ENCODE measurements at places on chromosomes 7 and 10.

- no peak for DNase-seq
Observed at GRCh38 chr7:1531263-1531978, 919 bp downstream of the MAFK start.

GRCh38 chr10:76991621-76992020 lies 646.0 kb downstream of the KCNMA1 start:
- no peak for DNase-seq

- DNase-seq, result no peak
Observed at GRCh38 chr10:96416643-96417042, 57.8 kb upstream of the OPALIN start.

- DNase-seq, result no peak
Observed at GRCh38 chr10:52077814-52078213, 236.3 kb upstream of the DKK1 start.

- no peak for DNase-seq
Observed at GRCh38 chr10:89904755-89905154, 203.4 kb downstream of the KIF20B start.

- DNase-seq, result no peak
Observed at GRCh38 chr7:11557627-11558026, 274.4 kb downstream of the THSD7A start.

DNA sequence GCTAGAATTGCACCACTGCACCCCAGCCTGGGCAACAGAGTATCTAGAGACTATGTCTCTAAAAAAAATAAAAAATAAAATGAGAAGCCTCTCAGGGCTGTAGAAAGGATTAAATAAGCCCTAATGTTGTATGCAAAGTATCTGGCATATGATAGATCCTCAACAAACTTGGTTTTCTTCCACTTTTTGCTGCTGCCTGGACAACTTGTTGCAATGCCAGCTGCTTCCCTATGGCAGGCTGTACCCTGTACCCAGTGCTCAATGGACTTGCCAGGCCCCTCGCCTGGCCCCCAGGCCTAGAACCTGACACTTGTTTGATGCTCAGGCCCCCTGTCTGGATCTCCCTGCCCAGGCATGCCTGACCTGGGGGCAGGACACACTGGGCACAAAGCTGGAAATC lies 28.5 kb upstream of the CDH23 start:
- no peak for DNase-seq

DNA sequence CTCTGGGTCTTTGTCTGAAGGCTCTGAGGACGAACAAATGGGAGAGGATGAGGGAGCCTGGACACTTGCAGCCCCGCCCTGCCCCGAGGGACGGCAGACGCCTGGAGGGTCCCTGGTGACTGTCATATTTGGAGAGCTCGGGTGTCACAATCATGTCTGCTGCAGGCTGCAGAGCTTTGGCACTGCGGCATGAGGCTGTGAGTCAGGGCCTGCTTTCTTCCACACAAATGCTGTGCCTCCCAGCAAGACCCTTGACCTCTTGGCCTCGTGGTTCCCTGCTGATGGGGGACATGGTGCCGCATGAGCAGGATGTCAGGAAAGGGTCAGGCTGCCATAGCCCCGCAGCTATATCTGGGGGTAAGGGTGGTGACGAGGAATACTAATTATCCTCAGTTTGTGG lies 64.9 kb upstream of the PPIF start:
- DNase-seq, result no peak

- no peak for DNase-seq
Observed at GRCh38 chr7:53318566-53318965, 283.1 kb downstream of the POM121L12 start.

- no peak for DNase-seq
Observed at GRCh38 chr7:42240416-42240815, 3.4 kb upstream of the GLI3 start.

DNA sequence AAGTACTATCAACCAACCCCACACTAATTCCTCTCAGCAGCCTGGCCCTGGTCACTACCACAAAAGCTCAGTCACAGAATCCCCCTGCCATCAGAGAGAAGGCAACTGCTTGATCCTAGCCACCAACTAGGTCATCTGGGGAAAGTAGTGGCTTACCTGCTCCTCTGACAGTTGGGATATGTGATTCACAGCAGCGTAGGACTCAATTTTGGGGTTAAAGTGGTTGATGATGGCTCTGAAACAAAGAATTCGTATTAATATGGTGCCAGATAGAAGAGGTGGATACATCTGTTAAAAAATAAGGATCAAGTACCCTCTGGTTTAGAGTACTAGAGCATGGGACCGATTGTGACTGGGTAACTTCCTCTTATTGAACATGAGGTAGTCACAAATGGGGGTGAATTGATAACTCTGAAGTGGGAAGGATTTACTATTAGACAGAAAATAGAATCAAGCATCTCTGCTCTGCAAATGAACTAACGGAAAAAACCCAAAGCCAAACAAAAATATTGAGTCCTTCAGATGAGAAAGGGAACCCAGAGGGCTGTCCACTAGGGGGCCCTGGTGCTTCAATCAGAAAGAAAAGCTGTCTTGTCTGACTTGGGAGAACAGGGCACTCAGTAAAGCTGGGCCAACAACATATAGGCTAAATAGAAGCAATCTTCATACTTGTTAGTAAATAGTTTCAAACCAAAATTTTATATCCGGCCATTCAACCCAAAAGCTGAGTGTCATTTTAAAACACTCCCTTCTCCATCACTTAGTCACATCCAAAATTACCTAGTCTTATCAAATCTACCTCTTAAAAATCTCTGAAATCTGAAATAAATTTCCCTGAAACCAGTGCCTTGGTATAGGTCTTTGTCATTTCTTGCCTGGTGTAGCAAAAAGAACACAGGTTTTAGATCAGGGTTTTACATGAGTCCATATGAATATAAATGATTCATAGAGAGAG lies 45.9 kb upstream of the KCNIP2 start:
- DNase-seq, result peak; percentile 44

- no peak for DNase-seq
Observed at GRCh38 chr10:60048091-60048501, 141.7 kb upstream of the CCDC6 start.

DNA sequence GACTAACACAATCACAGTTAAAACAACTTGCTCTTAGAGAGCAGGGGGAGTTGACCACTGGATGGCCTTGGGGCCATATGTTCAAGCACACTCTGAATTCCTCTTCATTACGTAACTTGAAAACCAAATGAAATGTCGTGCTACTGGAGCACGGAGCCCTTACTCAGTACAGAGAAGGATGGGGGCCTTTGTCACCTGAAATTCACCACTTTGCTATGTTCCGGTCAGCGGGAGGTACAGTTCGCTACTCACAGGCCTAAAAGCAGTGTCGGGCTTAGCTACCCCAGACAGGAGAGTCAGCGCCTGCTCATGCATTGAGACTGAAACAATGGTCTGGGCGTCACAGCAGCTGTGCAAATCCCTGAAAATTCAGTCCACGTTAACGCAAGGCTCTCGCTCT lies 39.6 kb downstream of the GLI3 start:
- DNase-seq, result no peak

DNA sequence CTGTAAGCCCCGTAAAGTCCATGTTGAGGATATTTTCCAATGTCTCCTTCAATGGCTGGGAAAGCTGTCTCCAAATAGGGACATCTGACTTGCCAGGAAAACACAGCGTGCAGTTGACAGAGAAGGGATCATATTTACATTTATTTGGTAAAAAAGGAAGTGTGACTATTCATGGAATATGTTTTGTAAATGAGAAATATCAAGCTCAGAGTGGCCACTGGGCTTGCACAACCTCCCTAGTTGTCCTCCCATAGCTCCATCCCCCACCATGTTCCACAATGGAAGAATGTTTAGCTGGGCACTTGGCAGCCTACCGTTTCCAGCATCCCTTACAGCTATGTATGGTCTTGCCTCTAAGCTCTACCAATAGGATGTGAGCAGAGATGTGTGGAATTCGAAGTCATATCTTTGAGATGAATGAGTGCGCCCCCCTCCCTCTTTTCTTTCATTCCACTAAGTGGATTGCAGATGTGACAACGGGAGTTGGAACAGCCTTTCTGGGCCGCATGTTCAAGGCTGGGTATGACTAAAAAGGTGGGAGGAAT lies 306.6 kb upstream of the ZMIZ1 start:
- DNase-seq, result no peak

GRCh38 chr10:42970451-42971250 lies 106.2 kb upstream of the RET start:
- no peak for DNase-seq

GRCh38 chr10:43700306-43700705 lies 51.6 kb upstream of the ZNF32 start:
- DNase-seq, result no peak

- DNase-seq, result no peak
Observed at GRCh38 chr10:47176206-47176902, 123.6 kb upstream of the GDF10 start.

DNA sequence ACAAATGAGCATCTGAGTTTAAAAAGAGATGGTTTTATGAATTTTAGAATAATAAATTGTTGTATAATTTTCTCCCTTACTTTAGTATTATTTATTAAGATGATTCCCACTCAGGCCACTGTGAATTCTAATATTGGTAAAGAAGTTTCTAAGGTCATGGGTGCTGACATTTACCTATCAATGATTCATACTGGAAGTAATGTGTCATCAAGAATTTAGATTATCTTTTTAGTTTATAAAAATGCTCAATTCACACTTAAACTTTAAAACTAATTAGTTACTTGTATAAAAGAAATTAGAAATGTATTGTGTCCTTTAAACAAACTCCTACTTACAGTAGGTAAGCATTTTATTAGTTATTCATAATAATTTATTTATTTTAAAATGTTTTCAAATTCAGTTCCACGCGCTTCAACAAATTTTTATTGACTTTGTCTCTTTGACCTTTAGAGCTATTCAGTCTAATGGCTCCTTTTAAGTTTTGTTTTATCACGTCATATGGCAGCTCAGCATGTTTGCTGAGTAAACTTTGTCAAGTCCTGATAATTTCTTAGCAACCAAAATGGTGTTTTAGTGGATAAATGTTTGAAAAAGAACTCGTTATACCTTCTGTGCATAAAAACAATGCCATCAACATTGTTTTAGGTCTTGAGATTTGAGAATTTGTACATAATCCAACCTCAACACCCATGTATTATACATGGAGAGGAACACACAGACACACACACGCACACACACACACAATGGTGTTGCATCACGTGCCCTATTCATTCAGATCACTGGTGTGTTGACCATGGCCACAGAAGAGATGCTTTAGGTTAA lies 15.1 kb upstream of the MRC1 start:
- DNase-seq, result no peak

- DNase-seq, result no peak
Observed at GRCh38 chr7:31663072-31663471, 23.9 kb upstream of the PPP1R17 start.

DNA sequence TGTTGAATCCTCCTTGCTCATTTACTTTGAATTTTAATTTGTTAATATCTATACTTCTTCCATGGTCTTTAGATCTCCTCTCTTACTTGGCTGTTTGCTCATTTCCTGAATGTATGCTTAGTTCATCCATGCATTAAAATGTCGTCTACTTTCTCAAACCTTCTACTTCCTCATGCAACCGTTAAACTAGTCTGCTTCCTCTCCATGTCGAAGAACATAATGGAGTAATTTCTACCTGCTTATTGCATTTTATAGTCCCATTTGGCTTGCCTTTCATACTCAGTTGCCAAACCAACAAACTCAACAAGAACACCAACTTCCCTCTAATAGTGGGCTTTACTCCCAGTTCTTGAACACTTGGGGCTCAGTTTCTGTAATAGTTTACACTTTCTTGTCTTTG lies 43.8 kb upstream of the SEMA3D start:
- no peak for DNase-seq

DNA sequence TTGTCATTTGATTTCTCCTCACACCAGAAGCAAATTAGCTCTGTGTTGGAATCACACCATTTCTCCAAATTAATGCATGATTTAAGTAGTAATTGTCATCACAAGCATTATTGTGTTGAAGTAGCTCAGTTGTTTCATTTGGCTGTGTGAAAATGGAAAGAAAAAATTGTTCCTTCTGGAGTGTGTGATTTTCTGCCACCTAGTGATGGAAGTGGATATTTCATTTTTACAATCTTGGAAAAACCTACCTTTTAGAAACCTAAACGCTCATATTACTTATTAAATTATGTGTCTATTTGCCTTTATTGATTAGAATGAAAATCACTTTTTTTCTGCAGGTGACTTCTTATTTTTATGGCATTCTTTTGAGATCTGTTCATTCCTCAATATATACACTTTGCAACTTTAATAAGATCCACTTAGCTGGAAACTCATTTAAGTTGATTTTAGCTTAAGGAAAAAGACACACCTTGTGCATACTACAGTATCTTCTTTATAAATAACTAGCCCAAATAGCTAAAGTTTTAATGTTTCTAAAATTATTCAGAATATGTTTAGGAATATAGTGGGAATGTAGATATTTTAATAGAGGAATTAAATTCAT lies 50.0 kb downstream of the SRI start:
- no peak for DNase-seq

GRCh38 chr10:130902471-130902870 lies 409.1 kb downstream of the TCERG1L start:
- DNase-seq, result no peak

DNA sequence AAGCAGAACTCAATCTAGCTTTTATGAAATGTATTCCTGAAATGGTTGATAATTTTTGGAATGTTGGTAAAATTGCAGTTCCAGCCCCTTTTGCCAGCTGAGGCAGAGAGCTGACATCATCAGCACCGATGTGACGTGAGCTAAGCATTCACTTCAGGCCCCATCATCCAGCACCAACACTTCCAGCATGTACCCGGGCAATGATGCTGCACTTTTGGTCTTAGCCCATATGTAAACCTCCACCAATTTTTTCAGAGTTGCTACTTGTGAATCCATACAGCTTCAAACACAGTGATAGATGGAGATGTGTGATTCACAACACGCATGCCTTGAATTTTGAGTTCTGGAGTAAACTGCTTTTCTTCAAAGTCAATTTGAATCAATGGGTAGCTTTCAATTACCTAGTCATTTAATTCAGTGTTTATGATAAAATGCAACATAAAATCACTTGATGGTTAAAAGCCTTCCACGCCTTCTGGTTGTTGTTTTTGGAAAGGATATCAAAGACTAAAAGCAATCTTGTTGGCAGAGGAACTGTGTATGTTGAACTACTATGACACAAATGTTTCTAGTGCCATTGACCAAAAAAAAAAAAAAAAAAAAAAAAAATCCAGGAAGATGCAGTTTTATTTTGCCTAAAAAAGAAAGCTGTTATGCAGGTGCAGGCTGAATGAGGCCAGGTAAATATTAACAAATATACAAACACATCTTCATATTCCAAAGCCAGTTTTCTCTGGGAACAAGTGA lies 73.9 kb downstream of the NRP1 start:
- no peak for DNase-seq

DNA sequence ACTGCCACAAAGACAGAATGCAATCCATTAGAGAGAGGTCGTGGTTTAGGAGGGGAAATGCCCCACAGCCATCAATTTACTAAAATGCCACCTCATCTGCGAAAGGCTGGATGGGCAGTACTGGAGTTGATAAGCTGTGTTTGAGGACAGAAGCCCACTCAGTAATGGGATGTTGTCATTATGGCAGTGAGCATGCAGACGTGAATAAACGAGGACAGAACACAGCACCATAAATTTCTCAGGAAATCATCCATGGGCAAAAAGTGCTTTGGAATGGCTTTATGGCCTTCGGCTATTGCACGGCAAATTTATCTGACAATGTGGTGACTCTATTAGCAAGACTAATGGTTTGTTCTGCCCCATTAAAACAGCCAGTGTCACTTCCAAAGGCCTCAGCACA lies 15.9 kb upstream of the C10orf53 start:
- DNase-seq, result no peak

GRCh38 chr7:42046483-42046882 lies 190.5 kb downstream of the GLI3 start:
- no peak for DNase-seq

GRCh38 chr10:93815304-93816096 lies 57.8 kb downstream of the LGI1 start:
- DNase-seq, result no peak

GRCh38 chr10:120086066-120086465 lies 193.5 kb downstream of the SEC23IP start:
- DNase-seq, result no peak

Data from activated CD4-positive, CD25-positive, alpha-beta regulatory T cell (primary cell).